IMR-90 (cell line): ENCODE measurements at places on chromosomes 1 and 21. TPM values are rescaled to one million over a fixed set of nuclear protein-coding genes. Genes with fewer than 3 reads are reported as not detected.
A peak's percentile ranks its signal among the peaks of the same experiment; 100 is the strongest.

DNA sequence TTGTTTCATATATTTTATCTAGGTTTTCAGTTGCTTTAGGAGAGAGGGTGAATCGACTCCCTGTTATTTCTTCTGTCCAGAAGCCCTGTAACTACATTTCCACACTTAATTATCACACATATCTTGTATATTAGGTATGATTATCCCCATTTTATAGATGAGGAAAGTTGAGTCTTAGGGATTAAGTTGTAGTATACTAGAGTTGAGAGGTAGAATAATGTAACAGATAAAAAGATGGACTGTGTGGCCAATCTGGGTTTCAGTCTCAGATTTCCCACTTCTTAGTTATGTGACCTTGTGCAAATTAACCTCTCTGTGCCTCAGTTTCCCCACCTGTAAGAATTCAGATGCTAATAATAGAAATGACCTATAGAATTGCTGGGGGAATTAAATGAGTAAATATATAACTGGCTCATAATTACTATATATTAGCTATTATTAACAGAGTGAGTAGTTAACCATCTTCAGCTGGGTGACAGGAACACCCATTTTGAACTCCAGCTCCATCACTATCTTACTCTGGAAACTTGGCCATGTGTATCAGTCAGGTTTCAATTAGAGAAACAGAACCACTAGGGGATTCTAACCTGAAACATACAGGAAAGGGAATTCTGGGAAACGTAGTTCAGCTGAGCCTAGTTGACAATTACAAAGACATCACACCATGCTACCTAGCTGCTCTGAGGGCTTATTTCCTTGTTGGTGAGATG lies 20.4 kb upstream of the FOXO6 start:
- H3K4me3 ChIP-seq = no peak overlapping the region
- no peaks in the 10 kb centered on the region for H3K4me1 ChIP-seq
- no peaks in the 10 kb centered on the region for H3K36me3 ChIP-seq

GRCh38 chr1:239587066-239587465 lies 200.7 kb downstream of the CHRM3 start:
- DNase-seq = no peak
- no peaks in the 10 kb centered on the region for H3K4me1 ChIP-seq
- no peak overlapping the region for H3K4me3 ChIP-seq
- H3K27ac ChIP-seq = no peak overlapping the region

DNA sequence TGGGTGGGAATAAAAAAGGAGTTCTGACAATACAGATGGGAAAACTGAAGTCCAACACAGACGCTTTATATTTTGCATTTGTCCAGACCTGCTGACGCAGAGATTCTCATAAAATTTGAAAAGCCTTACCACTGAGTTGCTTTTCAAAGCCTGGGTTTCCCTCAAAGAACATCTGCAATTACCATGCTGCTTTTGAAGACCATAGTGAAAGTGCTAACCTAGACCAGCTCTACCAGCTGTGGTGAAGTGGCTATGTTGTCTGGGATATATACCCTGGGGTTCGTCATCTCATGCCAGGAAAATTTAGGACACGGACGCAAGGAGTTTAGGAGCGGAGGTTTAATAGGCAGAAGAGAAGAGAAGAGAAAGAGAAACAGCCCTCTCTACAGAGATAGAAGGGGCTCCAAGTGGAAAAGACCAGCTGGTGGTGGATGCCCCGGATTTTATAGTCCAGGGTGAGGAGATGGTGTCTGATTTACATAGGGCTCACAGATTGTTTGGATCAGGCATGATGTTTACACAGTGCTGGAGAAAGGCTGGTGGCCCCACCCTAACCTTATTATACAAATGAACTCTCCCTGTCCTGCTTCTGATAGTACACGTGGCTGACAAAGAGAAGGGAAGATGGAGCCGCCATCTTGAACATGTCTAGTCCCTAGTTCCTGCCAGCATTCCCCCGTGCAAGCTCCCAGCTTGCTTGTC lies 73.8 kb downstream of the AK4 start:
- H3K4me1 ChIP-seq = no peaks in the 10 kb centered on the region
- no peak for DNase-seq
- H3K4me3 ChIP-seq = no peak overlapping the region

DNA sequence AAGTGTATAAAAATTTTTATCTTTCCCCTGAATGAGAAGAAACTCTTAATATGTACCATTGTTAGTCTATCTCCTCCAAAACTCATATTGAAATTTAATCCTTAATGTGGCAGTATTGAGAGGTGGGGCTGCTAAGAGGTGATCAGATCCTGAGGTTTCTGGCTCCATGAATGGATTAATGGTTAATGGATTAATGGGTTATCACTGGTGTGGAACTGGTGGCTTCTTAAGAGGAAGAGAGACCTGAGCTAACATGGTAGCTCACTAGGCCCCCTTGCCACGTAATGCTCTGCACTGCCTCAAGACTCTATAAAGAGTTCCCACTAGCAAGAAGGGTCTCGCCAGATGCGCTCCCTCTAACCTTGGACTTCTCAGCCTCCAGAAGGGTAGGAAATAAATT lies 70.6 kb upstream of the ZBTB18 start:
- H3K4me3 ChIP-seq = no peak overlapping the region
- no peak overlapping the region for H3K27ac ChIP-seq
- H3K36me3 ChIP-seq = no peaks in the 10 kb centered on the region
- no peaks in the 10 kb centered on the region for H3K4me1 ChIP-seq
- no peak for DNase-seq

GRCh38 chr1:19938472-19938871 lies 15.1 kb upstream of the PLA2G2E start:
- no peaks in the 10 kb centered on the region for H3K4me1 ChIP-seq
- H3K27ac ChIP-seq = no peak overlapping the region
- peaks cover 4% of the 10 kb centered on the region; the same call in 1 of the 2 replicates for H3K27me3 ChIP-seq
- no peak for DNase-seq
- H3K36me3 ChIP-seq = no peaks in the 10 kb centered on the region

- no peaks in the 10 kb centered on the region for H3K27me3 ChIP-seq
- no peak overlapping the region for H3K4me3 ChIP-seq
- peak; percentile 12 for DNase-seq
- H3K27ac ChIP-seq = no peak overlapping the region
Measured at GRCh38 chr1:94433866-94434265, 15.7 kb downstream of the ABCD3 start.

GRCh38 chr1:165481820-165482532 lies 37.0 kb upstream of the RXRG start:
- no peak overlapping the region for H3K27ac ChIP-seq
- peaks cover 3% of the 10 kb centered on the region for H3K27me3 ChIP-seq
- H3K4me1 ChIP-seq = no peaks in the 10 kb centered on the region
- no peaks in the 10 kb centered on the region for H3K36me3 ChIP-seq
- H3K4me3 ChIP-seq = no peak overlapping the region

GRCh38 chr1:33442141-33442540 lies 11.2 kb upstream of the PHC2 start:
- H3K27ac ChIP-seq = no peak overlapping the region
- H3K4me1 ChIP-seq = peaks cover 8% of the 10 kb centered on the region
- no peak overlapping the region for H3K4me3 ChIP-seq
- H3K27me3 ChIP-seq = no peaks in the 10 kb centered on the region
- peak; percentile 37 for DNase-seq

GRCh38 chr1:196877964-196878363 lies 9.9 kb upstream of the CFHR4 start:
- peak overlapping the region; percentile 19 for H3K4me3 ChIP-seq
- no peaks in the 10 kb centered on the region for H3K4me1 ChIP-seq
- peak; percentile 12 for DNase-seq
- no peaks in the 10 kb centered on the region for H3K27me3 ChIP-seq

DNA sequence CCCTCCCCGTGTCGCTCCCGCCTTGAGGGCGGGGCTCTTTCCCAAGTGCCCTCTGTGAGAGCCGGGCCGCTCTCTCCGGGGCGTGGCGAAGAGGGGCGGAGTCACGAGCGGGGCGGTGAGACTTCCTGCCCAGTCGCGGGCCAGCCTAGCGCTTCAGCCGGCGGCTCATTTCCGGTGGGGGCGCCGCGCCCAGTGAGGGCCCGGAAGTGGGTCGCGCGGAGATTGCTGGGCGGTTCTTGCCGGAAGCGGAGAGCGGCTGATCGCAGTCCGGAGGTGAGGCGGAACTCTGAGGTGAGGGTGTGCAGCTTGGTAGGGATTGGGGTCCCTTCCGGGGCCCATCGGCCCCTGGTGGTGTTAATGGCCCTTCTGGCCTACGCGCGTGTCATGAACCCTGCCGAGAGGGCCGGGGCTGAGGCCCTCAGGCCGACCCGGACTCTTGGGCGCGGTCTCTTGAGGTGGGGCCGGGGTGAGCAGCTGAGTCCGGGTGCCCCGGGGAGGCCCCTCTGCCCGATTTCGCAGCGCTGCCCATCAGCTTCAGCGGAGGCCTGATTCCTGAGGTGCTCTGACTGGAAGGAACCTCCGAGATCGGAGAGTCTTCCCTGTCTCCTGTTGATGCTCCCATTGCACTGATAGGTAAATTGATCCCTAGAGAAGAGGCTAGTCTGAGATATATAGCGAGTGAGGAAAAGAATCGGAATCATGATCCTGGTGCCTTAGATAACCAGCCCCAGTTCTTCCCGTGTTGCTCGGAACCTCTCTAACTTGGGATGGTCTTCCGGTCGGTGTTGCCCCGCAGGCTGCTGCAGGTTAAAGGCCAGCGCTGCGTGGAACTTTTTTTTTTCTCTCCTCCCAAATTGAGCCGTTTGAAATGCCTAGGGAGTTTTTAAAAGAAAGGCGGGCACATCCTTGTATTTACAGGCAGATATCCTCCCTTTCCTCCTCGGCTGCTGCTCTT lies at the start of gene CAP1:
TSS of gene CAP1 (plus strand) at position 219 of the 955 bp plus-strand sequence. CDS start 18,618 bp downstream, outside the sequence.
- H3K27ac ChIP-seq = peak within 1 kb of the TSS; percentile 96
- H3K4me1 ChIP-seq = peaks cover 9% of the 10 kb centered on the region
- H3K36me3 ChIP-seq = peaks cover 6% of the 10 kb centered on the region
- peak within 1 kb of the TSS; percentile 80 for H3K4me3 ChIP-seq
- H3K27me3 ChIP-seq = no peaks in the 10 kb centered on the region

DNA sequence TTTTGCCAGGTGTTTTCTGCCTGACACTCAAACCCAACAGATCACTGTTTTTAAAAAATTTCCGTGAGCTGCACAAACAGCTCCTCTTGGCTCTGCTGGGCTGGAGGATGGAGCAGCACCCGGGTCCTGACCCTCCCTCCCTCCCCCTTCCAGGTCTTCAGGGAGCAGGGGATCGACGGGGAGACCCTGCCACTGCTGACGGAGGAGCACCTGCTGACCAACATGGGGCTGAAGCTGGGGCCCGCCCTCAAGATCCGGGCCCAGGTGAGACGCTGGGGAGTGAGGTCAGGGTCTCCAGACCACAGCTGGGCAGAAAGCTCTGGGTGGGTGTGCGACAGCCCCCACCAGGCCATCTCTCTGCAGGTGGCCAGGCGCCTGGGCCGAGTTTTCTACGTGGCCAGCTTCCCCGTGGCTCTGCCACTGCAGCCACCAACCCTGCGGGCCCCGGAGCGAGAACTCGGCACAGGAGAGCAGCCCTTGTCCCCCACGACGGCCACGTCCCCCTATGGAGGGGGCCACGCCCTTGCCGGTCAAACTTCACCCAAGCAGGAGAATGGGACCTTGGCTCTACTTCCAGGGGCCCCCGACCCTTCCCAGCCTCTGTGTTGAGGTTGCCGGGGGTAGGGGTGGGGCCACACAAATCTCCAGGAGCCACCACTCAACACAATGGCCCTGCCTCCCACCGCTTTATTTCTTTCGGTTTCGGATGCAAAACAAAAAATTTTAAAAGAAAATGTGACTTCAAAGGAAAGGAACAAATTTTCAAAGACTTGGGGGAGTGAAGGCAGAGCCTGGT lies 15.3 kb downstream of the NOC2L start:
- H3K4me1 ChIP-seq = peaks cover 45% of the 10 kb centered on the region
- no peak for DNase-seq
- peak overlapping the region; percentile 82 for H3K27ac ChIP-seq
- no peaks in the 10 kb centered on the region for H3K27me3 ChIP-seq
- H3K36me3 ChIP-seq = peaks cover 31% of the 10 kb centered on the region
- H3K4me3 ChIP-seq = no peak overlapping the region

DNA sequence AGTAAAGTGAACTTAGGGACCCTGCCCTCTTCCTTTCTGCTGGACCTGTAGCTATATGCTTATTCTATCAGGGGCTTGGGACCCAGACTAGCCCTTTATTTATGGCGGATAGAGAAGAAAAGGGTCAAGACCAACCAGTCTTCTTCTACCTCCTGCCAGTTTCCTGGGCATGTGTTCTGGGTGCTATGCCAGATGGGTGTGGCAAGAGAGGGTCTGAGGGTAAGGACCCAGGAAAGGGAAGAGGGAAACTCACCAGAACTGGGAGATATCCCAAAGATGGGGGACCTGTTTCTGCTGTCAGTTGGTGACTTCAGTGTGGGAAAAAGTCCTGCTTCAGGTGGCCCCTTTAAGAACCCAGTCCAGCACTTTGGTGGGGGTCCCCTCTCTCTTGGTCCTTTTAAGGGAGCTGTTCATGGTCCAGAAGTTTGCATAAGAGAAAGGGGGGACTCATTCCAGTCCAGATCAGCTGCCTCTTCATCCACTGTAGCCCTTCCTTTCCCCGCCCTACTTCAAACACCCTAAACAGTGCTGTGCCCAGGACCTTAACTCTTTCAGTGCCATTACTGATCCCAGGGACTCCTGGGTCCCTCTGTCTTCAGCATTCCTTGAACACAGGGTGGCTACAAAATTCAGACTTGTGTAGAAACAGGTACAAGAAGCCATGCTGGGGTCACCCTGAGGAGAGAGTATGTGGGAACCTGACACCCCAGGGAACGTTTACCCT lies 18.4 kb downstream of the SSR2 start:
- DNase-seq = no peak
- no peak overlapping the region for H3K4me3 ChIP-seq
- H3K36me3 ChIP-seq = 0 out of 2 replicates have a peak, but pooled peaks cover 2% of the 10 kb centered on the region
- no peak overlapping the region for H3K27ac ChIP-seq

GRCh38 chr1:83910461-83910860 lies 88.5 kb downstream of the TTLL7 start:
- peak; percentile 27 for DNase-seq
- H3K27ac ChIP-seq = no peak overlapping the region
- H3K27me3 ChIP-seq = no peaks in the 10 kb centered on the region
- no peak overlapping the region for H3K4me3 ChIP-seq
- H3K4me1 ChIP-seq = no peaks in the 10 kb centered on the region

GRCh38 chr1:27380766-27381733 lies 2.1 kb downstream of the CD164L2 start:
- no peak overlapping the region for H3K27ac ChIP-seq
- H3K4me3 ChIP-seq = no peak overlapping the region
- H3K36me3 ChIP-seq = no peaks in the 10 kb centered on the region
- no peaks in the 10 kb centered on the region for H3K4me1 ChIP-seq
- DNase-seq = no peak
- peaks cover 31% of the 10 kb centered on the region for H3K27me3 ChIP-seq

DNA sequence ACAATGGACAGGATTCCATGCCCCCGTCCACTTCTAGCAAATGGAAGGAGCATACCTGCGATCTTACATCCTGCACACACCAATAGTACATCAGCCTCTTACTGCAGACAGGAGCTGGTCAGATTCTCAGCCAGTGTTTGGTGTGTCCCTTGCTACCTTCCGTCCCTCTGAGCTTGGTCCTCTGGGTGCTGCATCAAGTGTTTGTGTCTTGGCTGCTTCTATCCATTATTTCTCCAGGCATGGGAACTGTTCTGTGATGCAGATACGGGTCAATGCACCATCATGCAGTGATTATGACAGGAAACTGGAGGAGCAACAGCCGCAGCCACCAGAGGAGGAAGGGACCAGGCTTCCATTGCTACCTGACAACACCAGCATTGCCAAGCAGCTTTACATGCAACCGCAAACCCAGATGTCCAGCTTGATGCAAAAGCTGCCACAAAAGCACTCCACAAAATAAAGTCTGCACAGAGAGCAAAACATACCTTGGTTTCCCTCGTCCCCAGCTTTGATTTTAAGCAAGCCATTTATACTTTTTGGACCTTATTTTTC lies 21.9 kb upstream of the OVAAL start:
- no peak overlapping the region for H3K27ac ChIP-seq
- H3K4me1 ChIP-seq = peaks cover 4% of the 10 kb centered on the region
- H3K4me3 ChIP-seq = no peak overlapping the region
- DNase-seq = no peak
- H3K27me3 ChIP-seq = 0 out of 2 replicates have a peak, but pooled peaks cover 2% of the 10 kb centered on the region

LORICRIN gene
- polyA plus RNA-seq = not detected in 2 replicates

LAD1 gene
- 0.07 and 0.09 TPM in 2 replicates for polyA plus RNA-seq

EPHA8 gene
- not detected in 2 replicates for polyA plus RNA-seq

VCAM1 gene
- polyA plus RNA-seq = 5.7 and 10.1 TPM in 2 replicates

HOOK1 gene
- polyA plus RNA-seq = not detected in 2 replicates

FNDC5 gene
- polyA plus RNA-seq = 1.2 and 1.5 TPM in 2 replicates
